Bronchial epithelial cell (primary cell): ENCODE measurements at places on chromosomes 3 and 15.

DNA sequence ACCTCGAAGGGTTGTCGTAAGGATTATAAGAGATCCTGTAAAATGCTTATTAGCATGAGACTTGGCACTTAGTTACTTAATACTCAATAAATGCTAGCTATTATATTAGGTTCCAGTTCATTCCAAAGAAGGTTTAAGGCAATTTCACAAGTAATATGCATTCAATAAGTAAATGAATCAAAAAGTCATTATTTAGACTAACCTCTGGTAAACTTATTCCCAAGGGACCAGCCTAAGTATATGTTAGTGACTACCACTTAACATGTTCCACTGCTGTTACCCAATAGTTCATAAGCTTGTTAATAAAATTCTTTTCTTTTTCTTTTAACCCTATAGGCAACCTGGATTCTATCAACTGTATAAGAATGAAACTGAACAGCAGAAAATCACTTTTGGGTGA, 5.1 kb downstream of the PDCD10 start:
- no peak for DNase-seq

DNA sequence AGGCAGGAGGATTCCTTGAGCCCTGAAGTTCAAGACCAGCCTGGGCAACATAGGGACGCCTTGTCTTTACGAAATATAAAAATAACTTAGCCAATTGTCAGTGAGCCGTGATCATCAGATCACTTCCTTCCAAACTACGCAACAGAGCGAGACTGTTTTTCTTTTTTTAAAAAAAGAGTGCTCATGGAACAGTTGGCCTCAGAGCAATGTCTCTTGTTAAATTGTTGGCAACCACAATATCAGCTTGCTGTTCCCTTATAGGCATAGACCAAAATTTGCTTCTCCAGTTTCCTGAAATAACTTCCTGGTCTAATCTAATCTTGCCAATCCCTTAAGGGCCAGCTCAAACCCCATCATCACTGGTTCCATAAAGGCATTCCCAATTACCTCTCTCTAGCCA, 93.3 kb upstream of the SLC4A7 start:
- DNase-seq, result no peak

DNA sequence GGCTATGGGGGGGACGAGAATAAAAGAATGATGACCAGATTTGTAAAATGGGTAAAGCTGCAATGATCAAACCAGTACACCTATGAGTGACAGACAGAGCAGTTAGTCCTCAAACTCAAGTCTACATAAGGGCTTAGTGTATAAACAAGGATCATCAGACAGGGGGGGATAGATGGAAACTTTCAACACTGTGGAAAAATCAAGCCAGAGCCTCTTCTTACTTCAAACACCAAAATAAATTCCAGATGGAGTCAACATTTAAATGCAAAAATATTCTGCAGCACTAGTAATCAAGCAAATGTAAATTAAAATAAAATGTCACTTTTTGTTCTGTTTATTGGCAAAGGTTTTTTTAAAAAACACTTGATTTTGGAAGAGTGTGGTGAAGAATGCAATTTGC, 205.9 kb upstream of the RGMA start:
- DNase-seq, result no peak

GRCh38 chr3:114558271-114558670, 264.4 kb downstream of the TIGIT start:
- peak; percentile 26 for DNase-seq

DNA sequence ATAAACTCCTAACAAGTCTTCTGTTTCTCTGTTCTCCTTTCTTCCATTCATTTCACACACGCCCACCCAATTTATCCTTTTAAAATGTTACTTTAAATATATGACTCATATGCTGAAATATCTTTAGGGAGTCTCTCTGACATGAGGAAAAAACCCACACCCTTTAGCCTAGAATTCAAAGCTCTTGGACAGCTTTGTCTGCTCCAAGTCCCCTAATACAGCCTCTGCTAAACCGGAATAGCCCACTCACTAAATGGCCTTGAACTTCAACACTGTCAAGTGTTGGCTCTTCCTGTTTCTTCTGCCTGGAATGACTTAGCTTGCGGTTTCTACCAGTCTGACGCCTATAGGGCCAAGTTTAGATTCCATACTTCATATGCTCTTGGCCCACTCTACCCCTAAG, 3.3 kb upstream of the CD96 start:
- DNase-seq, result peak; percentile 54

DNA sequence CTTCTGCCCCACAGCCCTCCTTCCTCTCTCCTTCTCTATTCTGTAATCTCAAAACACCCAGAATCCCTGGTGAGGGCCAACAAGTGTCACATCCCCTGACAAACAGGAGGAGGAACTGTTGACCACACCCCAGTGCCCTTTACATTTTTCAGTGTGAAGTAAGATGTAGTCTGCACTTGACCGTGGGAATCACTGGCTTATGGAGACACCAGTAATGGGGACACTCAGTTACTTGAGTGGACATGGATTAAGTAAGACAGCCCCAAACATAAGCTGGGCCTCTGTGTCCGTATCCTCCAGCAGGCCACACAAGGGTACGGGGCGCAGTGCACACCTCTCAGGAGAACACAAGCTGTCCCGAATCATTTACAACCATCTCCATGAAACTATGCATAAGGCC, 28.4 kb upstream of the LIMD1 start:
- DNase-seq, result no peak

DNA sequence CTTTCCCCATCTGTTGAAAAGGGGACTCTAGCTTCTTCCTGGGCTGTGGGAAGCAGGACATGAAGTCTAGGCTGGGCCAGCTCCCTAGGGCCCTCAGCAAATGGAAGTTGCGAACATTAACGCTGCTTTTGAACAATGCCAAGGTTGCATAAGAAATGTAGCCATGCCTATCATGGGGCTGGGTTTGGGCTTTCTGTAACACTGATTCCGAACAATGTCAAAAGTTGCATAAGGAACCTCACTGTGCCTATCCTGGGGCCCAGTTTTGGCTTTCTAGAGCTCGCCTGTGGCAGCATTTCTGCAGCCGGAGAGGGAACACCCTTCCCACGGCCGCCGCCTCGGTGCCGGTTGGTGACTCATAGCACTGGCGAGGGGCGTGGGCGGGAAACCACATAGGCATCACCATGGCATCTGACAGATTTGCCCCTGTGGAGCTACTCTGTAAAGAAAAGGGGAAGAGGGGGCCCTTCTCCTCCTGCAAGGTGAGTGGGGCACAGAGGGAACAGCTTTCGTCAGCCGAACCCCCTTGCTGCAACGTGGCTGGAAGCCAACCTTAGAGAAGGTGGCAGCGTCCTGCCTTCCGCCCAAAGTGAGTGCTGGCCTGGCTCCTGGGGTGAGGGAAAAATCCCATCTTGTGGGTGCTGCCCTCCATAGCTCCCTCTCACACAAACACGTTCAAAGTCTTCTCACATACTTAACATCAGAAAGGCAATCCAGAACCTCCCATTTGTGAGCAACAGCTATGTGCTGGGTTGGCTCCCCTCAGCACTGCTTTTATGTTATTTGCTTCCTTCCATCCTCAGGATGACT, 46.6 kb upstream of the ATP2B2 start:
- DNase-seq, result peak; percentile 52

DNA sequence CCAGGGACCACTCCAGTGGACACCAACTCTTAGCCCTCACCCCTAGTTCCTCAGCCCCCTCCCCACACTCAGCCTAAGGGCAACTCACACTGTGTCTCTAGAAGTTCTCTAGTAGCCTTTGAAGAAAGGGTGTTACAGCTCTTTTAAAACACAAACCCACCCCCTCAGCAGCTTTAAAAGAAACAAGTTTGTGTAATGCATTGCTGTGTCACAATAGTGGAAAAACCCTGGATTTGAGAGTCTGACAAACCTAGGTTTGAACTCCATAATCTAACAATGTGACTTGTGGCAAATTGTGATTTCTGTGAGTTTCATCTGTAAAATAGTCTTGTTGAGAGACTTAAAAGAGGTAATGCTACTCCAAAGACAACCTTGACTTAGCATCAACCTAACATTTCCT, 54.0 kb downstream of the PLCH1 start:
- peak; percentile 6 for DNase-seq

DNA sequence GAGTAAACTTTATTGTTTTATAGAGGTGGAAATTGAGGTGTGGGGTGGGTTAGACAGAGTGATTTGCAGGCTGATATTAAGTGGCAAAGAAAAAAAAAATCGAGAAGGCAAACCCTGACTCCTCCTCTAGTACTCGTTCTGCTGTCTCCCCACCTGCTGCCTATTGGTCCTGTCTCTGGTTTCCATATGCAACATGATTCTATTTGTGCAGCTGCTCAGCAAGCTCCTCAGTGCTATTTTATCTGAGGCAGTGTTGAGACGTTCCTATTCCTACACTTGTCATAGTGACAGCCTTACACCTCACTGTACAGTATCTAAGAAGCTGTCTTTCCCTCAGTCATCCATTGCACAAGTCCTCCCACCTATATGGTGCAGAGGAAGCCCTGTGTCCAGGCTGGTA, 45.1 kb downstream of the RSL24D1 start:
- no peak for DNase-seq

DNA sequence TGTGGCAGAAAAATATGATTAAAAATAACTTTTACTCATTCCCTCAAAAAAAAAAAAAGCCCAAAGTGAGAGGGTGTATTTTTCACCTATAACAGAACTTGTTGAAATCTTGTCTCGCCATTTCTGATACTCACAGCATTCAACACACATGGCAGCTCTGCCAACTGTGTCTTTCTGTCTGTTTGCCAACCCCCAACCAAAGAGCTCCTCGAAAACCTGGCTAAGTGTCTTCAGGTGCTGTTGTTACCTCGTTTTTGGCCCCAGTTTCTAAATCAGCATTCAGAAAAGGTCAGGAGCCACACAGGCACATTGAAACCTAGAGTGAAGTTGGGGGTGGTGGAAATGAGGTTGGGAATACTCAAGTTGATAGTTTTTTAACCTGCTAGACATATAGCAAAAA, 123.5 kb downstream of the TMEM108 start:
- DNase-seq, result no peak

- DNase-seq, result no peak
Observed at GRCh38 chr15:31042751-31043150, 51.3 kb upstream of the MTMR10 start.

DNA sequence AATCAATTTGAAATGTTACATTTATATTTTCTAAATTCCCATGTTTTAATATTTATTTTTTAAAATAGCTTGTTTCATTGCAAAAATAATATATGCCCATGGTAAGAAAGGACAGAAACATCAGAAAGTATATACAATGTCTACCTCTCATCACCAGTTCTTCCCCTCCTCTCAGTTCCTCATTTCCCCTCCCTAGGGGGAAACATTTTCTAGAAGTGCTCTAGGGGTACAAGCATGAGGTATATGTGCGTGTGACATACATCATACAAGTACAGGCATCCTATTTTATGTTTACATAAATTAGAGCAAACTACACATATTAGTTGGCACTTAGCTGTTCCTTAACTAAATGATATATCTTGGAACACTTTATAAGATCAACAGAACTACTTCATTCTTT, 189.3 kb upstream of the VEPH1 start:
- no peak for DNase-seq

DNA sequence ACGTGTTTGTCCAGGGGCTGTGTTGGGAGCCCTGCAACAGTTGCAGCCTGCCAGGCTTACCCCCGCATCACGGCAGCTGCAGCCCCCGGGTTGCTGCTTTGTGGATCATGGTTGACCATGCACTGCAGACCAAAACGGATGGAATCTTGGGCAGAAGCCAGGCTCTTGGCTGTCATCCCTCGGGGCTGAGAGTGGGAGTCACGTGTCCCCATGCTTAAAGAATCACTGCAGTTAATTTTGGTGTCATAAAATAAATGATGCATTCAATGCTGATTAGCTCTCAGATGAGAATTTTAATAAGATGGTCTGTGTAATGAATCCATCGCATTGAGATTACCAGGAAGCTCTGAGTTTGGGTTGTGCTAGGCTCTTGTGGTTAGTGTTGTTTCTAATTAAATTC, 115.6 kb downstream of the CHDH start:
- no peak for DNase-seq

- peak; percentile 8 for DNase-seq
Observed at GRCh38 chr3:126181398-126181725, 976 bp upstream of the ALDH1L1 start.

GRCh38 chr3:174243171-174243570, 616.0 kb upstream of the NAALADL2 start:
- DNase-seq, result no peak

GRCh38 chr3:22704571-22705354, 498.4 kb upstream of the UBE2E2 start:
- no peak for DNase-seq
